ENCODE measurements at places on chromosomes 4 and X. TPM values are rescaled to one million over a fixed set of nuclear protein-coding genes. Genes with fewer than 3 reads are reported as not detected.

ERVMER34-1 gene
- 3.0 TPM for total RNA-seq

DNA sequence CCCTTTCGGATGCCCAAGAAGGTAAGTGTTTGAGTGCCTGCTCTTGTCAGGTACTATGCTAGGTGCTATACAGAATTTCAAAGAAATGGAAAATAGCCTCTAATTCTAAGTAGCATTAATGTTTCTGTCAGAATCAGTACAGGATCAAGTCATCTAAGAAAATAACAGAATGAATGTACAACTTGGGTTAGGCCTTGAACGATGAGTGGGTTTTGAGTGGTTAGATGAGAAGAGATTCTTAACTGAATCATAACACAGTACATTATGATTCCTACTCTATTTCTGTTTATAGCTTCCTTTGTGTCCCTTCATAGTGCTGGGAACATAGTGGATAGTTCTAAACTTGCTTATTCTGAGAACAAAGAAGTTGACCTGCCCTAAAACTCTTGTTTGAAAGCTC lies 253.9 kb downstream of the GLUD2 start:
- no peaks in the 10 kb centered on the region for H3K27me3 ChIP-seq
- no peaks in the 10 kb centered on the region for H3K36me3 ChIP-seq
- no peak overlapping the region for H3K27ac ChIP-seq
- H3K4me1 ChIP-seq, result no peaks in the 10 kb centered on the region
- no peak overlapping the region for H3K4me3 ChIP-seq
- no peak for DNase-seq

DNA sequence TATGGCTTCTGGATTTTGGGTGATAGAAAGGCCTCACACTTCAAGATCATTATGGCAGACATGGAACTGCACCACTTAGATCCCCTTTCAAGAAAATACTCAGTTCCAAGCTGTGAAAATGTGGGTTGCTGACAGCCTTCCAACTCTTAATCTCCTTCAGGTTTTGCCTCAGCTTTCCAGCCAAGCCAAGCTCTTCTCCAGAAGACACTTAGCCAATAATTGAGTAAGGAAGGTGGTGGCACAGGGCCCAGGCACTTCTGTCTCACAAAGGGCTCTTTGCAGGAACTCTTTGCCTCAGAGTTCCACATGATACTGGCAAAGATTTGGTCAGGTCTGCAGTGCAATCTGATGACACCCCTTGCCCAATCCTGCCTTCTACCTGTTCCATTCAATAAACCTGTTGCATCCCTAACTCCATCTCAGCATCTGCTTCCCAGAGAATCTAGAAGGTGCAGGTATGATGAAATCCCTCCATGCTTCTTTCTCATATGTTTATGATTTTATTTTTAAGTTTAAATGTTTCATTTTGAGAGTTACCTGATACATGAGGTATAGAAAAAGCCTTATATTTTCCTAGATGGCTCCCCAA lies 30.6 kb downstream of the ANXA5 start:
- H3K36me3 ChIP-seq, result no peaks in the 10 kb centered on the region
- DNase-seq, result no peak

CCDC120 gene
- total RNA-seq, result 9.7 TPM

- H3K4me1 ChIP-seq, result peaks cover 24% of the 10 kb centered on the region
- H3K4me3 ChIP-seq, result no peak overlapping the region
- H3K27ac ChIP-seq, result no peak overlapping the region
- no peaks in the 10 kb centered on the region for H3K27me3 ChIP-seq
- H3K36me3 ChIP-seq, result no peaks in the 10 kb centered on the region
- no peak for DNase-seq
Measured at GRCh38 chr4:102730968-102731533, 29.7 kb downstream of the MANBA start.

HSFX3 gene
- total RNA-seq, result not detected

GRCh38 chr4:153679486-153679885 lies 4.6 kb upstream of the TLR2 start:
- H3K27me3 ChIP-seq, result peaks cover 12% of the 10 kb centered on the region
- no peaks in the 10 kb centered on the region for H3K36me3 ChIP-seq
- H3K4me1 ChIP-seq, result peaks cover 48% of the 10 kb centered on the region
- no peak overlapping the region for H3K27ac ChIP-seq
- DNase-seq, result no peak

DNA sequence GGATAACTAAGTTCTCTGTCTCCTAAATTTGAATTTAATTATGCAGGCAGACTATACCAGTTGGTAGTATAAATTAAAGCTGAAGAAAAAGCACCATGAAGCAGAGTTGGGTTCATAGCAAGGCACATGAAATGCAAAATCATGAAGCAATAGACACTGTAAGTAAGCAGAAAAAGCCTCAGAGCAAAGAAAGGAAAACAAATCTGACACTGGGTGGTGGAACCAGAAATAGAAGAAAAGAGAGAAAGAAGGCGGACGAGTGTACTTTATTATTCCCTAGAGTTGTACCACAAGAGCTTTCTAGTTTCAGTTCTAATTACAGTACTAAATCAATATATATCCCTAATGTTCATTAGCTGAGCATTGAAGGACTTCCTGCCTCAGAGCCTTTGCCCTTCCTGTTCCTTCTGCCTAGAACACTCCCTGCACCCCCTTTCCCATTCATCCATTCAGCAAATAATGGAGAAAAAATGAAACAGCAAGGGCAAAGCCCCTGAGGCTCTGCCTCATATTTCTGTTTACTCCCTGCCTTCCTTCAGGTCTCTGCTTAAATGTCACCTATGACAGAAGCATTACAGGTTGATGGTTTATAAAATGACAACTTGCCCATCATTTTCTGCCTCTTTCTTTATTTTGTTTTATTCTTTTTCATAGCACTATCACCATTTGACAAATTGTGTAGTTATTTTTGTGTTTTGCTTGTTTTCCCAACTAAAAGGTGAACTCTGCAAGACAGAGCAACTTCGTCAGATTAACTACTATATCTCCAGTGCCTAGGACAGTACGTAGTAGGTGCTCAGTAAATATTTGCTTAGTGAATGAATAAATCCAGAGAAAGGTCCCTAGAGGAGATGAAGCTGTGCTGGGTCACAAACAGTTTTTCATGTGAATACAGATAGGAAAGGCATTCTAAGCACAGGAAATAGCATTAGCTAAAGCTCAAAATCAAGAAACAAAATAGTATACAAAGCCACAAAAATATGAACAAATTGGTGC lies 154.0 kb upstream of the RASGEF1B start:
- DNase-seq, result no peak
- H3K4me3 ChIP-seq, result no peak overlapping the region
- H3K36me3 ChIP-seq, result no peaks in the 10 kb centered on the region
- H3K27ac ChIP-seq, result no peak overlapping the region
- H3K27me3 ChIP-seq, result no peaks in the 10 kb centered on the region

DNA sequence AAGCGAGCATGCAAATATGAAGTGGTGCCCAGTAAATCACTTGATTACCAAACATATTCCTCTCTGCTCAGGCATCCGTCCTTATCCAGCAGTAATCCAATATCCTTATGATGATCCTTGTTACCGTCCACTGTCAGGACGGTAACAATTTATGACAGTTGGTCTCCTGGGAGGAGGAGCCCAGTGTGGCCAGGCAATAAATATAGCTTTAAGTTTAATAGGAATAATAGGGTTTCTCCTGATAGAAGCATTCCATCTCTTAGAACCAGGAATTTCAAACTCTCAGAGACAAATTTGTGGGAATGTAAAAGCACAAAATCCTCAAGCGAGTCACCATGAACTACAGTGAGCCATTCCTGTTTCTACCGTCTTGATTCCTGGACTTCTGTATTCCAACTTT lies 171.2 kb upstream of the IL15 start:
- H3K27ac ChIP-seq, result no peak overlapping the region
- DNase-seq, result no peak
- H3K36me3 ChIP-seq, result no peaks in the 10 kb centered on the region
- H3K4me3 ChIP-seq, result no peak overlapping the region

DNA sequence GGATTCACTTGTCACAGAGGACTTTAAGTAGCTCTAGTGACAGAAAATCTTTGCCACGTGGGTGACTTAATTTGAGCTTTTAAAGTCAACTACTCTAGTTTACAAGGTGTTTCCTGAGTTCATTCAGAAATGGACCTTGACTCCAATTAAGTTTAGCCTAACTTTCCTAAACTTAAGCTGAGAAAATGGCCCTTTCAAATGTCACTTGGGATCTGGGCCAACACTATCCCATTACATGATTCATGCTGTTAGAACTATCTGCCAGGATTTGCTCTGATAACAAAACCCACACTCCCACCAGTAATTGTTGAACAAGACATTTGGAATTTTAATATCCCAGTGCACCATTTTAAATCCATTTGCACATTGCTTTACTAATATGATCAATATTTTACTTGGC lies 40.8 kb downstream of the C4orf46 start:
- DNase-seq, result no peak
- no peak overlapping the region for H3K4me3 ChIP-seq
- H3K27ac ChIP-seq, result no peak overlapping the region
- H3K36me3 ChIP-seq, result no peaks in the 10 kb centered on the region
- no peaks in the 10 kb centered on the region for H3K4me1 ChIP-seq

DNA sequence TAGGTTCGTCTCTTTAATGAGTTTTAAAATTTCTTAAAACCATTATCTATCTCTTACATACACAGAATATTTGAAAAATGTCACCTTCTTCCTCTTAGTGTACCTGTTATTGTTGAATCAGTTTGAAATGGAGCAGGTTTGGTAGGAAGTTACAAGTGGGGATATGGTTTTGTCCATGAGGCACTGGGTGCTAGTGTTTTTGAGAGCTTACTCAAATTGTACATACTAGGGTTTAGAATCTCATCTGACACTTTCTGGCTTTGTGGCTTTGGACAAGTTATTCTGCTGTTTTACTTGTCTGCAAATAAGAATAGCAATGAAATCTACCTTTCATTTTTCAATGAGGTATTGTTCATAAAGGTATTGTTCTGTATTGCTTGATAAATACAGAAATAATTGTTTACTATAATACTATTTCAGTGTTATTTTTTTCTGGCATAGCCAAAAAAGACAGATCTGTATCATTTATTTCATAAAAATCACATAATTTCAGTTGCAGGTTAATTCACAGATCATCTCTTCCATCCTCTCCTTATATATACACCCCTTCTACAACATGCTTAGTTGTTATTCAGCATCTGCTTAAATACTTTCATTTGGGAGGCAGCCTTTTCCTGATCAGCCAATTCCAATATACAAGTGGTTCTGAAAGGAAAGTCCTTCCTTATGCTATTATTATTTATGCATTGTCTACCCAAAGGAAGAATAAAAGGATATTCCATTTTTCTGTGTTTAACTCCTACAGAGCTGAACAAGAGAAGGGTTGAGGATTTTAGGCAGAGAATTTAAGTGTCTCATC lies 13.3 kb downstream of the NCAPG start:
- no peaks in the 10 kb centered on the region for H3K4me1 ChIP-seq
- no peaks in the 10 kb centered on the region for H3K27me3 ChIP-seq
- no peaks in the 10 kb centered on the region for H3K36me3 ChIP-seq

ABLIM2 gene
- 10.2 TPM for total RNA-seq

GLRA2 gene
- total RNA-seq, result not detected

ENAM gene
- total RNA-seq, result 0.73 TPM

DNA sequence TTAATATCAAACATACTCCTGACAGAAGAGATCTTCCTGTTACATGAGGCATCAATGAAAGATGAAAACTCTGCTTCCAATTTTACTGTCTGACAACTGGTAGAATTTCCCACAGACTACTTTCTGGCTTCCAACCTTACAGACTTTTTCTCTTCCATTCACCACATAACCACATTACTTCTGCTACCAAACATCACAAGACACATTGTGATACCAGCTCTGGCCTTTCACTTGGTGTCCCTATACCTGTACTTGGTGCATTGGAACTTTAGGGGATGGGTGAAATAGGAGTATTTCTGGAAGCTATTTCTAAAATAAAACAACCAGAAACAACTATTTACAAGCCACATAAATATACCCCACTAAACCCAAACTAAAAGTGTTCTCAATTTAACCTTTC lies 20.5 kb downstream of the AMTN start:
- H3K27me3 ChIP-seq, result no peaks in the 10 kb centered on the region
- no peak overlapping the region for H3K27ac ChIP-seq
- DNase-seq, result no peak
- H3K4me1 ChIP-seq, result no peaks in the 10 kb centered on the region
- H3K4me3 ChIP-seq, result no peak overlapping the region

All from left lung (tissue), 14 donors.